ENCODE measurements at places on chromosomes 1 and 21.
A peak's percentile ranks its signal among the peaks of the same experiment; 100 is the strongest.

DNA sequence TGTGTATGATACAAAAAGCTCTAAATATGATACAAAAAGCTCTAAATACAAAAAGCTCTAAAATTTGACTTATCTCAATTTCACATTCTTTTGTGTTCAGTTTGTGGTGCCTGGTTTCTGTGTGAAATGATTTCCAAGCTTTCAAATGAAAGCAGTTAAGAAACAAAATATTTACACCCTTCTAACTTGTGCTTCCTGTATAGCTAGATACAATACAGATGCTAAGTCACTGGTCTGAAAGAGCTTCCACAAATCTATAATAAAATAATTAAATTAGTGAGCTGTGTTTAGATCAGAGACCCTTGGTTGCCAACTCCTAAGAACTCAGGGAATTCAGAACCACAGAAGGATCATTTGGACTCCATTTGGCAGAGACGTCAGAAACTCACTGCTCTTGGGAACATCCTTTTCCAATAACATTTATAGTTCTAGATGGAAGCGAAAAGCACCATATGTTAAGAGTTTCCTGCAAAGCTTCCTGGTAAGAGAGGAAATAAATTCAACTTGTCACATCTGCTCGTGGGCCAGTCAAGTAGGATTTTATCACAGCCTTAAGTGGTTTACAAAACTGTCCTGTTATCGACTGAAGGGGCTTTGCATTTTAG, 1079.1 kb downstream of the ADGRL2 start:
- no peak for DNase-seq

- DNase-seq = no peak
Measured at GRCh38 chr1:206117151-206117948, at the start of gene AVPR1B. AVPR1B (minus strand) TSS chr1:206117388; CDS start chr1:206116890, 498 bp downstream.

DNA sequence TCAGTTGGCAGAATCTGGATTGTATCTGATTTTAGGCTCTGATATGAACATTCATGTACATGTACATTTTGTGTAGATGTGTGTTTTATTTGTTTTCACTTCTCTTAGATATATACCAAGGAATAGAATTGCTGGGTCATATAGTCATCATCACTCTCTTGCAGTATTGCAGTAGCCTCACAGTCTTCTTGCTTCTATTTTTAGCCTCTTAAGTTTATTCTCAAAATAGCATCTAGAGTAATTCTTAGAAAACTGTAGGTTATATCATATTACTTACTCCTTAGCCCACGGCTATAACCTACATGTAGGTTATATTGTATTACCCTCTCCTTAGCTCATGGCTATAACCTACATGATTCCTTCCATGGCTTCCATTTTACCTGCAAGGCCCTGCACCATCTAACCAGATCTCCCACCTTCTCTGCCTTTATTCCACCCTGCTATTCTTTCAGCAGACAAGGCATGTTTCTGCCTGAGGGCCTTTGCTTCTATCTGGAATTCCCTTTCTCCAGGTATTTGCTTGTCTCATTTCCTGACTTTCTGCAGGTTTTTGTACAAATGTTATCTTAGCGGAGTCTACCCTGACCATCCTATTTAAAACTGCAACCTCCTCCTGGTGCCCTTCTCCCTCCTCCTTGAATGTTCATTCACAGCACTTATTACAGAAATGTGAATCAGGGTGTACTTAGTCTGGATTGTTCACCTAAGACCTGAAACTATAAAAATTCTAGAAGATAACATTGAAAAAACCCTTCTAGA, 109.0 kb upstream of the ETV3 start:
- DNase-seq = no peak

- DNase-seq = no peak
Measured at GRCh38 chr1:61742620-61743430, 545 bp downstream of the PATJ start.

DNA sequence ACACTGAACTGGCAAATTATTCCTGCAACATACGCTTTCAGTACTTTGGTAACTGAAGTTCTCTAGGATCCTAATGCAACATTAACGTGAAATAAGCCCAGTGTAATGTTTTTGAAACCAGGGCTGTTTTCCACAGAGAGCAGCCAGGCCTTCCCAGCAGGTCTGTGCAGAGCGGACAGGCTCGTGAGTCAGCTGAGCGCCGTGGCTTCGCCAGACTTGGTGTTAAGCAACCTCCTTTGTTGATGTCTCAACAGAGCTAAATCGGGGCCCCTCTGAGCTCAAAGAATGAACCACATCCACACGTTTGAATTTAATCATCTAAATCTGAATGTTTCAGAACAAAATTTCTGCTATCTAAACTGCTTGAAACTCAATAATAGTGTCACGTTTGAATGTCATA, 181.8 kb upstream of the FMN2 start:
- peak; percentile 52 for DNase-seq

GRCh38 chr1:232542633-232543593, 87.0 kb downstream of the SIPA1L2 start:
- no peak for DNase-seq

GRCh38 chr1:155035936-155036335, 2.3 kb downstream of the DCST1 start:
- no peak for DNase-seq

DNA sequence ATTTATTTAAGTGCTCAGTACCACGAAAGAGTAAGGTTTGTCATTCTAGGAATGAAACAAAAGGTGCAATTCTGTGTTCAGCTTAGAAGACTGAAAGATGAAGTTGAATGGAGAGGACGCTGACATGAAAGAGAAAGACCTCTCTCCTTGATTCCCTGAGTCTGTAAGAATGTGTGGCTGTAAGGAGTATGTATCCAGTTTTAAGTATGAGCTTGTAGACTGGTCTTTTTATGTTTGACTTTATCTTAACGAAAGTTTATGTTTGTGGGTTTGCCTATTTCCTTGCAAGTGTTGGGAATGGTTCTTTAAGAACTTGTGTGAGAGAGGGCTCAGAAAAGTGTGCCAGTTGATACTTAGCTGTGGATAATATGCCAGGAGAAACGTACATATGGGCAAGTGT, 1.4 kb downstream of the CHD1L start:
- no peak for DNase-seq

GRCh38 chr1:177451191-177451590, 280.4 kb downstream of the BRINP2 start:
- no peak for DNase-seq

DNA sequence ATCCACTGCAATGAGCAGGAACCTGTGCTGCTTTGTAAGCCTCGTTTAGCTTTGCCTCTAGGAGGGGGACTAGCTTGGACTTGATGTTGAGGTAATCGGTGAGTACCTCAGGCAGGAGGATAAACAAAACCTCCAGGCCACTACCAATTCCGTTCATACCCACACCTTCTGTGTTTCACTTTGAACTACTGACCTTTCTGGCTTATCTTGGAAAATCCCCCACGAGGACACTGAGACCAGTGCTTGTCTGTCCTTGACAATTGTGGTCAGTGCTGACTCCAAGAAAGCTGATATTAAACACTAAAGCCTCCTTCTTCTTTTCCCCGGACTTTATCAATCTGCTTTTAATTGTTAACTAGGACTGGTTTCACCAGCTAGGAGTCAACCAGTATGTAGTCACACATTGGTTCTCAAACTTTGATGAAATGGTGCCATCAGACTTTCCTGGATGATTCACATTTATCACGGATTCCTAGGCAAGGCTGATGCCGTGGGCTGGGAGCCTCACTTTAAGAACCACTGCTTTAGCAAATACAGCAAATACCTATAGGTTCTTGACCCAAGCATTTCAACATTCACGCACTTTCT, 52.7 kb downstream of the TGFB2 start:
- DNase-seq = no peak

- no peak for DNase-seq
Measured at GRCh38 chr1:85991261-85991660, 165.3 kb downstream of the COL24A1 start.

- no peak for DNase-seq
Measured at GRCh38 chr21:44702111-44702972, 5.4 kb downstream of the KRTAP10-12 start.

- DNase-seq = no peak
Measured at GRCh38 chr1:48887796-48888195, 111.1 kb upstream of the BEND5 start.

- no peak for DNase-seq
Measured at GRCh38 chr1:94656967-94657366, 115.4 kb upstream of the F3 start.

DNA sequence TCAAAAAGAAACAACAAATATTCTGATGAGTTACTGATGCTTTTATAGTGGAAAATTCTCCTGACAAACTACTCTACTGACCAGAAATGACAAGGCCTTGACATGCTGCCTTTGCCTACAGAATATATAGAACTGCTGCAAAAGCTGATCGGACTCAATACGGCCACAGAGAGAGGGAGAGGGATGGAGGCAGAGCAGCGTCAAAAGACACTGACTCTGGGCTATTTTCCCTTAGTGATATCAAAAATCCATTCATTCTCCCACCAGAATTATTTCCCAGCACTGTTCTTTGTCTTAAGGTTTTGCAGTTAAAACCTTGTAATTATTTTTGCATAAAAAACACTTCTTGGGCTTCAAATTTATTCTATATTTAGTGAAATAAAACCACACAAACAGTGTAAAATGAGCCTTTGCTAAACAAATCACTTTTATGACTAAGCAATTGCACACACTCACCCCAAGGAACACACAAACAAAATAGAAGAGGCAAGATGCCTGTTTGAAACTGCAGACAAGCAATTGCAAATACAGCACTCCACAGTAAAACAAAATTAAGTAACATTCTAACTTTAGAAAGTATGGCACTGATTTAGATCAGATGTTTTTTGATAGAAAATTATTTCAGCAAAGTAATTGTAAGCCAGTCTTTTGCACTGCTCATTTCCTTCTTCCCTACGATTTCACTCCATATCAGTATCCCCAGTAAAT, 1036.4 kb downstream of the ADGRL2 start:
- DNase-seq = no peak

DNA sequence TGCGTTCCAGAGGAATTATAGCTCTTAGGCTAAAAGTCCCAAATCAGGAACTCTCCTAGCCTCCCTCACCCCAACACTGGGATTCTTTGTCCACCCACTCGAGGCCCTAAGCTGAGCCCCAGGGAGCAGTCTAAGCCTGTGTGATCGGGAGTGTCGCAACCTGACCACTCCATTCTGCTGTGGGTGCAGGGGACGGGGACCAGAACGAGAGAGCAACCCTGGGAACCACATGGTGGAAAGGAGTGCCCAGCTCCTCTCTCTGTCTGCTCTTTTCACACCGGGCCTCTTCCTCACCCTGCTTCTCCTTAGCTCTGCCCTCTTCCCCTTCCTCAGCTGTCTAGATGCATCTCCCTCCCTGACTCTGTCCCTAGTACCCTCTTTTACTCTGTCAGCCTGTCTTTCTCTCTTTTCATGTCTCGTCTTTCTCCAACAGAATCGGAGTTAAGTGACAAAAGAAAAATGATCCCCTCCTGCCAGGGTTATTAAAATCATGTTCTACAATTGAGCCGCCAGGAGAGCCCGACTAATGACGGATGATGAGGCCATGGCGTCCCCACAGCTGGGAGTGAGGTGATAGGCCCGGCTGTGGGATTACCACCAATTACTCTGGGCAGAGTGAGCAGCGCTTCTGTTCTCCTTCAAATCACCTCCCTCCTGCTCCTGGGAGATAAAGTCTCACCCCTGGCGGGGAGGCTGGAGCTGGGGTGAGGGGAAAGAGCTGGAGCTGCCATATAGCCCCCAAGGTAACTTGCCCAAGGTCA, 34.5 kb upstream of the CSF3R start:
- DNase-seq = no peak

- no peak for DNase-seq
Measured at GRCh38 chr1:42774928-42775526, 8.0 kb downstream of the C1orf50 start.

DNA sequence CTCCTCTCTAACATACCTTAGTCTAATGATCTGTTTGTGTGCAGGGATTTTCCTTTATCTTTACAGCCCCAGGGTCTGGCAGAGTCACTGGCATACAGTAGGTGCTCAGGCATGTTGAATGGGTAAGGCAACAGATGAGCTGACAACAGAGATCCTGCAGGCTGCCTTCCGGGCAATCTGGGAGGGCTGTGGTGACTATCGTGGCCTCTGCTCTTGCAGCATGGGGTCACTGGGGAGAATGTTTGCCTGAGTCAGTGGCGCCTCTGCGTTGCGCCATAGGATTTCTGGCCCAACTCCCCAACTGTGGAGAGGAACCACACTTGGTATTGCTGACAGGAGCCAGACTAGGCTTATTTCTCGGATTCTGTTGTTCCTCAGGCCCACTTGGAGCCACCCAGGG, 93.8 kb downstream of the LAMC2 start:
- peak; percentile 65 for DNase-seq

GRCh38 chr21:19433623-19434022, 1030.0 kb upstream of the TMPRSS15 start:
- DNase-seq = no peak

DNA sequence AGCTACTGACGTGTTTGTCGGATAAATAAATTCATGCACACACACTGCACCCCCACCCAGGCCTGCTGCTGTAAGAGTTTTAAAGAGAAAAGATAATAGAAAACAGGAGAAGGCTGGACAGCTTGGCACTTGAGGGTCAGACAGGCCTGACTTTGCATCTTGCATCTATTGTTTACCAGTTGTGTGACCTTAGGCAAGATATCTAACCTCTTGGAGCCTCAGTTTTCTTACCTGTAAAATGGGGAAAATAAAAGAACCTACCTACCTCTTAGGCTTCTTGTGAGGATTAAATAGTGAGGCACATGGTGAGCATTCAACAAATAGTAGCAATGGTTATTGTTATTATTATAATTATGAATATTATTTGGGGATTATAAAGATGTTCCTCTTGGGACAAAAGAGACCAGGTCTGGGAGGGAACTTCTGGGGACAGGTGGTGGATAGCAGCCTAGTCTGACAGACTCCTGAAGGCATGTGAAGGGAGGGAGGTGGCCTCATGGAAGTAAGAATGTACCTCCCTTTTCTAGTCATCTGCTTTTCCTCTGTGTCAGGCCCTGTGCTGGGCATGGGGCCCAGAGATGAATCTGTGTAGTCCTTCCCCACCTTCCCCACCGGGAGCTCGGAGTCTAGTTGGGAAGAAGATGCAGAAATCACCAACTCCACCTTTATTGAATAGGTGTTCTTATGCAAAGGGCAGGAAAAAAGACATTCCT, 18.3 kb upstream of the EPB41 start:
- no peak for DNase-seq

- DNase-seq = no peak
Measured at GRCh38 chr1:210237479-210237878, 4.9 kb downstream of the SERTAD4 start.

DNA sequence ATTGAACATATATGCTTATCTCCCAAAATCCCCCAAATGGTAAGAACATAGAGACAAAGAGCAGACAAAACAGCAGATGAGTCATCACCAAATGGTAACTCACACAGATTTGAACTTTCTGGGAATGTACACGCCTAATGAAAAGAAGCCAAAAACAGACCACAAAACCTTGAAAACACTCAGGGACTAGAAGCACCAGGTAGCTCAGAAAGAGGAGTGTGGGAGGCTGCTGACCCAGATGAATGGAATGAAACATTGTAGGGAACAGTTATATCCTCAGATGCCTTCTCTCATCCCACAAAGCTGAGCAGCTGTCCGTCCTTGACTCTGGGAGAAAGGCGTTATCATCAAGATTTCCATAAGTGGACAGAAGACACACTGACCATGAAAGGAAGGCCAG, 307.0 kb upstream of the USP25 start:
- DNase-seq = no peak

All from CD4-positive, alpha-beta T cell treated with Interleukin-15 for 1 hour (primary cell).